Neural progenitor cell (in vitro differentiated cells): ENCODE measurements at places on chromosomes 2 and 18.

DNA sequence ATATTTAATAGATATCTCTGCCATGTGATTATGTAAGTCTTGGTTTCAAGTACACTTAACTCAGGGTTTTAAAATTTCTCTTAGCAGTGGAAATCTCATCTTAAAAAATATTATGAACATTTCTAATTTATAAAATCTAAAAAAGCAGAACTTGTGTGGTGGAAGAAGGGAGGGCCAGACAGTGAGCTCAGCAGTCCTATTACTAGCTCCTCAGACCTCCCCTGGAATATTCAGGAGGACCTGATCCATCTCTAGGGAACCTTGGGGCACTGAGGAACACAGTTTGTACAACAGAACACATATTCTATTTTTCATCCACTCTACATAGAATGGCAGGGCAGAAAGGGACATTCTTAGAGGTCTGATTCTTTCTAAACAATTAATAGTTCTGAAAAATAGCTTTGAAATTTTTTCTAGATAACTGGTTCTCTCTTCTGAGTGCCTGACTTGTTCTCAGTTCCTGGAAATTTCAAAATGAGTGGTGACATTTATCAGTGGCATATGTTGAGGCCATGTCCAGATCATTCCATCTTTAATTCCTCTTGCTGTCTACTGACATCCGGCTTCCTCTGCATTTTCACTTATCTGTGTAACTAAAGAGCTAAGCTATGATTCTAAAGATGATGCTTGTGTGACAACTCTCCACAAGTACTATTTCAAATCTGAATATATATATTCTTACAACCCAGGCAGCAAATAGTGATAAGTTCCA lies 8.2 kb upstream of the MAP4K4 start:
- no peak for DNase-seq

DNA sequence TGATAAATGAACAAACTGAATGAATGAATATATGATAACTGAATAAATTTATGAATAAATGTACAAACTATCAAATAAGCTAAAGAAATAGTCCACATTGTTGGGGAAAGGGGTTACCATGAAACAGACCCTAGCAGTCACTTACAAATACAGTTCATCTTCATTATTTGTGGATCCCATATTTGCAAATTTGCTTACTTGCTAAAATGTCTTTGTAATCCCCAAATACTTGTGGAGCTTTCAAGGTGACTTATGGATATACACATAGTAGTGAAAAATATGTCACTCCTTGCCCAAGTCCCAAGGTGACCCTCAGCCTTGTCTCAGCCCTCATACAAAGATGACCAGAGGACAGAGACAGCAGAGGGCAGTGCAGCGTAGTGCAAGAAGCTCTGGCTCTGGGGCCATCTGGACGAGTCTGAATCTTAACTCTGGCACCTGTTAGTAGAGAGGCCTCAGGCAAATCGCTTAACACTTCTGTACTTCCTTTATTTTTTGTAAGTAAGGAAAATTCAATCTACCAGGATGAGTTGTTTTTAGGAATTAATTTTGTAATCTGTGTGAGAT lies 3.1 kb downstream of the PAIP2B start:
- DNase-seq: peak; percentile 80

DNA sequence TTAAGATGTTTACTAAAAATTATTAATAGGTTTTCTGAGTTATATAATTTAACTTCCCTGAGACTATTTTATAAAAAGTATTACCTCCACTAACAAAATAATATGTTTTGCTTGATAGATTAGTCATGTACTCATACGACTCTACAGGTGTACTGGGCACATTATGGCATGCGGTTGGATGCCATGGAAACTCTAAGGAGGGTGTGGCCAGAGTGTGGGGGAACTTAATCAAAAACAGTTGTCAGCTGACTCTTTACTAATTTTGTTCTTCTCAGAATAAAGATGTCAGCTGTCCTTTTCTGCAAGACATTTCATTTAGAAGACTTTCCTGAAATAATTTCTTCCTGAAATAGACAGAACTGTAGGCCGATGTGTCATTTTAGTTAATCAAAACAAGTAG lies 228.3 kb upstream of the SIX3 start:
- DNase-seq: no peak

GRCh38 chr2:217806482-217806765 lies 196.4 kb downstream of the TNS1 start:
- no peak for DNase-seq

DNA sequence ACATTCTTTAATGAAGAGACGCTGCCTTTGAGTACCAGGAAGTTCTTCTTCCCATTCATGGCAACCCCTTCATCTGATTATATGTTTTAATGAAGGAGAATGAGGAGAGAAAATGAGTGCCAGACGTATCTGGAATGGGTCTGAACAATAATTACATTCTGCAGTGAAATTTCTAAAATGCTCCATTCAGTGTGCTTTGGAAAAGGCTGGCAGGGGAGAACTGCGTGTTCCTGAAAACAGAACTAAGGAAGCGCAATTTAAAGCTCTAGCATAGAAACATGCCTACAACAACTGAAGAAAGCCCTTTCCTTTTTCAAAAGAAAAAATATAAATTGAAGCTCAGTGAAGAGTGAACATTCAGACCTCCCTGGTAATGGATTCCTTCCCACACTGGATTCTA lies 58.8 kb downstream of the BOD1L2 start:
- no peak for DNase-seq

DNA sequence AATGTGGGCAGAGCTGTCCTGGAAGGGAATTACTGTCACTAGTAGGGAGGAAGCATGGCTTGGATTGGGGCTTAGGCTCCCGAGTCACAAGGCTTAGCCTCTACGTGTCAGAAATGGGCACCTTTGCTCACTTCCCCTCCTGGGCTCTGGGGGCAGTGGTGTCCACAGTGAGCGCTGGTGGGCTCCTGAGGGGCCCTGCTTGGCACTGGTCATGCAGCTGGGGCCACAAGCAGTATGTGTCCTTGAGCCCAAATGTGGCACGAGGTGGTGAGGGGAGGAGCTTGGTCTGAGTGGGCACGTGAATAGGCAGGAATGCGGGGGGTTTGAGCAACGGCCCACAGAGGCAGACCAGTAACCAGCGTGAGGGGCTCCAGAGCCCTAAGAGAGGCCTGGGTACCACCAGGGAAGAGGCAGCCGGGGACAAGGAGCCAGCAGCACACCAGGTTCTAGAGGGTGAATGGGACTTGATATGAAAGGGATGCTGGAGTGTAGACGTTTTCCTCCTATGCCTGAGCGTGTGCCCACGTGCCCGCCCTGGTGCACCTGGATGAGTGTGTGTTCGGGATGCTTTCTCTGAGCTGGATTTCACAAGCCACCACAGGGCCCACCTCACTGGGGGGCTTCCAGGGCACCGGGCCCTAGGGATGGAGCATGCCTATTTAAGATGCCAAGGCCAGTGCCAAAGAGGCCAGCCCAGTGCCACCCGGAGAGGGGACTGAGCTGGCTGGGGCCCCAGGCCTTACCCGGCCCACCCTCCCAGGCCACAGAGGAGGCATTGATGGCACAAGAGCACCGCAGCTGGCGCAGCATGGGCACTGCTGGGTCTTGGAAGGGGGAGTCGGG lies 22.8 kb upstream of the PTMA start:
- DNase-seq: peak; percentile 62

DNA sequence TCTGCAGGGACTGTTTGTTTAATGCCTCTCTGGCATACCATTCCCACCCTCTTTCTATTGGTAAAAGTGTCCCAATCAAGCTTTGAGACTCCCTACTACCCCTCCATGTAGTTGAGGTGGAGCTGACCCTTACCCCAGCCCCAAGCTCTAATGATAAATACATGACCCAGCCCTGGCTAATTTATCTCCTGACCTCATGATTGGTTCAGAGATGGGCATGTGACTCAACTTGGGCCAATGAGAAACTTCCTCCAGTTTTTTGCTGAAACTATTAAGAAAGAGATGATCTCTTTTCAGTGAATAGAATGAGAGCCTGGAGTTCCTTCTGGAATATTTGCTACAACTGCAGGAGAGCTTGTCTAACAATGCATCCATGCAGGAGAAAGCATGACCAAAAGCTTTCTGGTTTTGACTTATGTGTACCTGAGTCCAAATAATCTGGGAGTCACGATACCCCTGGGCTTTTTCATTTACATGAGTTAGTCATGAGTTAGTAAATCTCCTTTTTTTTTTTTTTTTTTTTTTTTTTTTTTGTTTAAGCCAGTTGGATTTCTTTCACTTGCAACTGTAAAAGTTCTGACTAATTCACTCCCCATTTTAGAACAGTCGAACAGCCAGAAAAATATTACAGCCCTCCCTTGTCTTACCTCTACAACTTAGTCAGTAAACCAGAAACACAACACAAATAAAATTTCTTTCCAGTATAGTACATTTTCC lies 66.5 kb upstream of the TLK1 start:
- no peak for DNase-seq
